ENCODE measurements at places on chromosomes 11 and 22. TPM values are rescaled to one million over a fixed set of nuclear protein-coding genes. Genes with fewer than 3 reads are reported as not detected.

Gene PRAME
- polyA plus RNA-seq: not detected

Gene DAGLA
- polyA plus RNA-seq: 13.4 TPM

Gene TTLL1
- polyA plus RNA-seq: 39.9 TPM

Gene SLN
- not detected for polyA plus RNA-seq

Gene EFCAB6
- 0.90 TPM for polyA plus RNA-seq

Gene MB
- polyA plus RNA-seq: 2.7 TPM

Gene PATE4
- polyA plus RNA-seq: not detected

Gene INS
- polyA plus RNA-seq: not detected

Gene PLCB3
- 8.6 TPM for polyA plus RNA-seq

Gene SOX6
- 3.3 TPM for polyA plus RNA-seq

Gene MPPED2
- 3.4 TPM for polyA plus RNA-seq

Gene FAM111B
- 4.8 TPM for polyA plus RNA-seq

Gene HPX
- polyA plus RNA-seq: 0.61 TPM

Gene ESAM
- 42.0 TPM for polyA plus RNA-seq

Gene CRYBB1
- 7.1 TPM for polyA plus RNA-seq
